ENCODE measurements at places on chromosomes 2 and 18.
A peak's percentile ranks its signal among the peaks of the same experiment; 100 is the strongest.

GRCh38 chr2:176140513-176141317 is 10.6 kb upstream of the HOXD4 start:
- peak; percentile 93 for DNase-seq

- no peak for DNase-seq
These were observed 22.9 kb upstream of the FSHR start for GRCh38 chr2:49177194-49177593.

- no peak for DNase-seq
These were observed 182.5 kb downstream of the TMX3 start for GRCh38 chr18:68532328-68532885.

DNA sequence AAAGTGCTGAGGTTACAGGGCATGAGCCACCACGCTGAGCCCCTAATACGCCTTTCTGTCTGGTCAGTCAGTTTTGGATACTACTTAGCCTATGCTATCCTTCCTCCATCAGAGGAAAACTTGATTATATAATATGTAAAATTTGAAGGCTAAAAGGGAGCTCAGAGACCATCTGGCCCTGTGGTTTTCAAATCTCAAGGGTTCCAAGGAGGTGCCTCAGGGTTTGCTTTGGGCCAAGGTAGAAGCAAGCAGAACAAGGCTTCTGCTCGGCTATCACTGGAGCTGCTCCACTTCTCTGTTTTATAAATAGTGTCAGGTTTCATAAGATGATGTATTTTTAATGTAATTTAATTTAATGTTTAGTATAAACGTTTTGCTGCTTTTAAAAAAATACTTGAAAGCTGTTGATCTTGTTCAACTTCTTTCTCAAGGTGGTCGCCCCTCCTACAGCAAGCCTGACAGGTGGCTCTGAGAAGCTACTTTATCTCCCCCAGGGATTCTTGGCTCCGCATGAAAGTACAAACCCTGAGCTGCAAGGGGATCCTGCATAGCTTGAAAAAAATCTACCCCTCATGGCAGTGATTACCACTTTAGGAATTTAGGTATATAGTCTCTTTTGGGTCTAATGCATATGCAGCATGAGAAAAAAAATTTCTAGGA is 290.3 kb downstream of the CNTNAP5 start:
- no peak for DNase-seq

GRCh38 chr2:219508971-219509779 is 5.1 kb upstream of the ASIC4 start:
- DNase-seq: peak; percentile 83

GRCh38 chr18:37019157-37019827 is 190.4 kb downstream of the KIAA1328 start:
- peak; percentile 45 for DNase-seq

- no peak for DNase-seq
These were observed 26.6 kb upstream of the ICOS start for GRCh38 chr2:203909974-203910373.

DNA sequence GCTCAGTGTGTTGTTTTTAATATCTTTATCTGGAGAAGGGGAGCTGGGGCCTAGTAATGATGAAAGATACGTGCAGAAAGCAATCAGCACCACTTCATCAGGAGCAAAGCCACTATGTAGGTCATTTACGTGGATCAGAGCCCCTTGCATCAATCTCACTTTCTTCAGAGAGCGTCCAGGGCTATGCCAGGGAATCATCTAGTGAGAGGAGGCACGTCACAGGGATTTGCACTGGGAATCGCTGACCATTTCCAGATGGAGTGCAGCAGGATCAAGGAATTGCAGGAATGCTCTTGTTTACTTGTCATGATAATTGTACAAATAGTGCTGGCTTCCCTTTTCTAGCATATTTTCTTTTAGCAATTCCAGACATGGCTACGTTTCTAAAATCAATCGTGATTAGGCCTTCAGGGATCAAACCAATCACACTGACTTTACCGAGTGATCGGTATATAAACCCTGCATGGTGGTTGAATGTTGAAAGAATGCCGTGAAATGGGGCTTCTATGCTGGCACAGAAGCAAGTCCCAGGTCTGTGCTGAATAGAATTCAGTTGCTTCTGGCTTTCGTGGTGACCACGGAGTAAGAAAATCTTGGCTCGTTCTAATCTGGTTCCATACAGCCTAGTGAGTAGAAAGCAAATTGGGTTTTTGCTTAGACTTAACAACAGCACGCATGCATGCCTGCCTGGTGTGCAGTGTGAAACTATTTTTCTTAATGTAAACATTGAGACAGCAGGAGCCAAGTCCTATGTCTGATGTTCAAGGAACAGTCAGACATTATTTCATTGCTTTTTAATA is 122.8 kb downstream of the TMEM200C start:
- DNase-seq: no peak

DNA sequence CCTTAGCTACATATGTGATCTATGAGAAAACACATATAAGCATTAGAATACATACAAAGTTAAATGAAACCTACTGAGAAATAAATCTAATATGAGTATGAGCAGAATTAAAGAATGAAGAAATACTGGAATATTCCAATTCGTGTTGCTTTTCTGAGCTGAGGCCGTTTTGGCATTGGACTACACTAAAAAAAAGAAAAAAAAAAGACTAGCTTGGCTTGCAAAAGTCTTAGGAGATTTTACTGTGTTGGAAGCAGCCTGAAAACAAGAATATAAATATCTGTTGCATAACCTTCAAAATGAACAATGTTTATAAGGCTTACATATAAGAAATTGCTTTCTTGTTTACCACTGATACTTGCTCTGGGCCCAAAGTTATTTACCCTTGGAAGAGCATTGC is 562.8 kb downstream of the TMEM182 start:
- DNase-seq: no peak

DNA sequence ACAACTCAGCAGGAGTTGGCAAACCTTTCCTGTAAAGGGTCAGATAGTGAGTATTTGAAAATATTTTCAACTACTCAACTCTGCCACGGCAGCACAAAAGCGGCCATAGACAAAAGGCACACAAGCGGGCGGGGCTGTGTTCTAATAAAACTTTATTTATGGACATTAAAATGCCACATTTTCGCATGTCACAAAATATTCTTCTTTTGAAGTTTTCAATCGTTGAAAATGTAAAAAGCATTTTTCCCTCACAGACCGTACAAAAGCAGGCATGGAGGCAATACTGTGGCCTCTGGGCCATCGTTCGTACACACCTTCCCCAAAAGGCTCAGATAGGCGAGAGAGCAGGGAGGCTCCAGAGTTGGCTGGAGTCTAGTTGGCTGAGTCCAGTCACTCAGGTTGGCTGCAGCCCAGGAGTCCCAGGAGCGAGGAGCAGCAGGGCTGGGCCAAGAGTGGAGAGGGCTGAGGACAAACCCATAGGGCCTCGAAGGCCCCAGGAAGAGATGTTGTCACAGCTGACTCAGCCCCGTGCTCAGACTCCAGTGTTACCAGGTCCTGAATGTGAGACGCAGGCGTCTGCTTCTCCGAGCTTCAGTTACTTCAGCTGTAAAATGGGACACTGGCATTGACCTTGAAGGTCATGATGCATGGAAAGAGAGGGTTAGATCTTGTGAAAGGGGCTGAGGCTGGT is 42.5 kb downstream of the SDC1 start:
- no peak for DNase-seq

GRCh38 chr2:27615316-27615715 is 13.5 kb downstream of the CCDC121 start:
- peak; percentile 2 for DNase-seq

GRCh38 chr18:9474108-9474982 is 968 bp upstream of the RALBP1 start:
- DNase-seq: peak; percentile 90

GRCh38 chr2:177806025-177806424 is 266.6 kb downstream of the PDE11A start:
- DNase-seq: no peak

DNA sequence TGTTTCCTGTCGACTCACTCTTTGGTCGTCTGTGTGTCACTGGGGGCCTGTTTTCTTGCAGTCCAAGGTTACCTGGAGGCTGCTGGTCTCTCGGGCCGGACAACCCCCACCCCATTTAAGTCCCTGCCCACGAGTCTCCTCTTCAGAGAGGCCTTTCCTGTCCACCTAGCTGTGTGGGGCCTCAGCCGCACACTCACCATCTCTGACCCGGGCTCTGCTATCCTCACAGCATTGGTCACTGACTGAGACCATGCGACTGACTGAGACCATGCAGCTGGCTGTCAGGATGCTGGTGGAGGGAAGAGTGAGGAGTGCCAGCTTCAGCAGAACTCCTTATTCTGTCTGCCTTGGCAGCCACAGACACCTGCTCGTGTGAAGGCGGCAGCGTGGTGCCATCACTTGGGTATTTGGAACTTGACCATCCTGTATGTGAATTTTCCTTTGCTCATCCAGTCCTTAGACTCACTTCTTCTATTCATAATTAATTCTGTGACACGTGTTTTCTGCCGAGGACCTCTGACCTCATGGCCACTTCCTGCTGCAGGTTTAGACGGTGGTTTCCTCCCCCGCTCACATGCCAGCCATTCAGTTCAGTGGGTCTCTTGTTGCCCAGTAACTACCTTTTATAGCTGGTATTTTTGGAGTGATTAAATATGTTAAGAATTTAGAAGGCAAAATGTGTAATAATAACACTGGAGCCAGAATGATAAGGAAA is 47.5 kb upstream of the ASB1 start:
- no peak for DNase-seq
